HL-60 (cell line): ENCODE measurements at places on chromosomes 3 and 15.

- DNase-seq = no peak
These were observed 215.3 kb downstream of the LRTM1 start for GRCh38 chr3:54712539-54712938.

GRCh38 chr3:187849016-187849654 lies 103.9 kb upstream of the BCL6 start:
- DNase-seq = peak; percentile 47

GRCh38 chr15:87489456-87489855 lies 767.1 kb downstream of the NTRK3 start:
- DNase-seq = no peak

GRCh38 chr3:69231929-69232440 lies 109.6 kb upstream of the LMOD3 start:
- no peak for DNase-seq

- DNase-seq = no peak
These were observed 2.8 kb downstream of the NR2E3 start for GRCh38 chr15:71812966-71813722.

- DNase-seq = no peak
These were observed 329.7 kb downstream of the TIGIT start for GRCh38 chr3:114623420-114624046.

GRCh38 chr3:23114432-23114831 lies 88.7 kb upstream of the UBE2E2 start:
- DNase-seq = no peak

DNA sequence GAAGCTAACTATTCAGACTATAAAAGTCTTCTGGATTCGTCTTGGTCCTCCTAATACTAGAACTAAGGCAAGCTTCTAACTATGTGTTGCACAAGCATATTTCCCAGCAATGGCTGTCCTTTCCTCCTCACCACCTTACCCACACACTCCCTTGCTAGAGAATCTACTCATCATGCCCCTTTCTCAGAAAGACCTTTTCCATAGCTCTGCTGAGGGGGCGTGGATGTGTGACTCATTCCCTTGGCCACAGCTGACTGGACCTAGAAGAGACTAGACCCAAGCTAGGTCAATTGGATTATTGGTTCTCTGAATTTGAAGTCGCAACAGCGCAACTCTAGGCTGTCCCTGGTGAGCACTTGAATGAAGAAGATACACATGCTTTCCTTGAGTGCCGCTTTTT lies 47.1 kb downstream of the ERC2 start:
- DNase-seq = no peak

- no peak for DNase-seq
These were observed 12.2 kb upstream of the XYLB start for GRCh38 chr3:38334142-38335055.

DNA sequence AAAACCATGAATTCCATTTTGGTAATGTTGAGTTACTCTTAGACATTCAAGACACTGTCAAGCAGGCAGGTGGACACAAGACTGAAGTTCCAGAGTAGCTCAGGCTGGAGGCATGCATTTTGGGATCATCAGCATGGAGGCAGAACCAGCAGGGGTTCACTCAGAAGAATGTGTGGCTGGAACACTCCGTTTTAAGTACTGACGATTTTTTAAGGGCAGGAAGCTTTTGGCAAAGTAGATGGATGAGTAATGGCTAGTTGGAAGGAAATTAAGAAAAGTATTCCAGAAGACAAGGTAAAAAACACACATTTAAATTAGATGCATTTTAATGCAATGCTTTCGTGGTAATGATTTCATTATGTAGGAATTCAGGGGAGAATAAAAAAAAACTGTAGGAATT lies 420.4 kb downstream of the ROBO2 start:
- DNase-seq = no peak

DNA sequence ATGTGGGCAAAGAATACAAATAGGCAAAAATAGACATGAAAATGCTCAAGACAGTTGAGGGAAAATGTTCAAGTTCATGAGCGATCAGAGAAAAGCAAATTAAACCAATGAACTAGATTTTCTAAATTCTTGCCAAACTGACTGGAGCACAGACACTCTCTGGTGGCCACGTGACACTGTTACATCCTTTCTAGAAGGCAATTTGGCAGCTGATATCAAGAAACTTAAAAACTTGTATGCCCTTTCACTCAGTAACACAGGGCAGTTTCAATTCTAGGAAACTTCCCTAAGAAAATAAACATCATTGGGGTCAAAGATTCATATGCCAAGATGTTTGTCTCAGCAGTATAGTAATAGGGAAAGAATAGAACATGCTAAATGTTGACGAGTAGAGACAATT lies 52.2 kb downstream of the ABHD5 start:
- no peak for DNase-seq

DNA sequence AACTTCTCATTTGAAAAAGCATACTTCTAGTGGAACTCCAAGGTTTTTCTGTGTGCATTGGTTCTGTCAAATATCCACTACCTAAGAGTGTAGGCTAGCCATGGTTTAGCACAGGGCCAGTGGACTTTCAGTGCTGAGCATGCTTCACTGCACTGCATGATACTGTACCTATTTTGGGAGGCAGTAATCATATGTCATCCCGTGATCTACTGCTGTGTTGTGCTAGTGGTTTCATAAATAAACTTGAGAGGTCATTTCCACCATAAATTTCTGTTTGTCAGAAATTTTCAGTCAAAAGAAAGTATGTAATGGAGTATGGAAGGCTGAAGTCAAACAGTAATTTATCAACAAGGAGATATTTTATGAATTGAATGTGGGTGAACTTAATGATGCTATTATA lies 203.6 kb downstream of the ROBO1 start:
- DNase-seq = no peak

DNA sequence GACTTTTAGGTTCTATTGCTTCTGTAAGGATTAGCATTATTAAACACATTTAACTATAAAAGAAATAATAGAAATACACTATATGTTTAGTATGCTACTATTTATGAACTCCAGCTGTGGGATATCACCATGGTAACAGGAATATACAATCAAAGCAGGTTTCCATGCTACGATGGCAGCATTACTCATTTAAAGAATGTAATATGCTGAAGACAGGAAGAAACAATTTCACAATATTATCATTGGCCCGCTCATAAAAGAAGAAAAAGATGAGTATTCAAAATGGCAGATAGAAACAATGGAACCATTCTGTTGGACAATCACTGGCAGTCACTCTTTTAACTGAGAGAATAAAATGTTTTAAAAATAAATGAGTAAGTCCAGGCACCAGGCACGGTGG lies 153.4 kb downstream of the CBLB start:
- DNase-seq = no peak

- peak; percentile 84 for DNase-seq
These were observed 2.5 kb upstream of the PLCB2 start for GRCh38 chr15:40310001-40310959.

GRCh38 chr3:73804204-73804603 lies 179.5 kb upstream of the PDZRN3 start:
- no peak for DNase-seq

DNA sequence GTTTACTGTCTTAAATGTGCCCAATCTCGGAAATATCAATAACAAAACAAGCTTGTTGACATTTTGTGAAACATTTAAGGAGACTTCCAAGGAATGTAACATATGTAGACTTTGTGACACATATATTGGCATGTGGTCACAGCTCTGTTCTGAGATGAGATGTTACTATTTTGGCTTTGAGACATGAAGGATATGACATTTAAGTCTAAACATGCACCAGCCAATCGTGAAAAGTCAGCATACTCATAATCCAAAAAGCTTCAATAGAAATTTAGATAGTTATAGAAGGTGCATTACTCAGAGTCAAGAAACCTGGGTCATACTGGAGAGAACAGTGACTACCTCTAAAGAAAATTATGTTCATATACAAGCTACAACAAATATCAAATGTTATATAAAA lies 13.4 kb downstream of the COMMD2 start:
- no peak for DNase-seq

- DNase-seq = no peak
These were observed 25.9 kb upstream of the CDV3 start for GRCh38 chr3:133547432-133548041.

DNA sequence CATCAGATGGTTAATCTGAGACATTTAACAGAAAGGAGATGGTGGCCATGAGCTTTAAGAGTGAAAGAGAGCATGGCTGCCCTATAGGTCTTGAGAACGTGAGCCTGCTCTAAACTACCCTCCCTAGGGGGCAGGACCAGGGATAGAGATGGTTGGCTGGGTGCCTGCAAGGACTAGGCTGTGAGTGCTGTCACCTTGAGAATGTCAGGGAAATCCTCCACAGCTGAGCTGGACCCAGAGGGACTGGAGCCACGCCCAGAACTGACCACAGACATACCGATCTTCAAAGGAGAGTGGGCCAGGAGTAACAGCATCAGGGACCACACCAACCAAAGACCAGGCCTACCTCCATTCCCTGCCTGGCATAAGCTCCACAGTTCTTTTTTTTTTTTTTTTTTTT lies 53.6 kb upstream of the UBE2E1 start:
- DNase-seq = no peak

DNA sequence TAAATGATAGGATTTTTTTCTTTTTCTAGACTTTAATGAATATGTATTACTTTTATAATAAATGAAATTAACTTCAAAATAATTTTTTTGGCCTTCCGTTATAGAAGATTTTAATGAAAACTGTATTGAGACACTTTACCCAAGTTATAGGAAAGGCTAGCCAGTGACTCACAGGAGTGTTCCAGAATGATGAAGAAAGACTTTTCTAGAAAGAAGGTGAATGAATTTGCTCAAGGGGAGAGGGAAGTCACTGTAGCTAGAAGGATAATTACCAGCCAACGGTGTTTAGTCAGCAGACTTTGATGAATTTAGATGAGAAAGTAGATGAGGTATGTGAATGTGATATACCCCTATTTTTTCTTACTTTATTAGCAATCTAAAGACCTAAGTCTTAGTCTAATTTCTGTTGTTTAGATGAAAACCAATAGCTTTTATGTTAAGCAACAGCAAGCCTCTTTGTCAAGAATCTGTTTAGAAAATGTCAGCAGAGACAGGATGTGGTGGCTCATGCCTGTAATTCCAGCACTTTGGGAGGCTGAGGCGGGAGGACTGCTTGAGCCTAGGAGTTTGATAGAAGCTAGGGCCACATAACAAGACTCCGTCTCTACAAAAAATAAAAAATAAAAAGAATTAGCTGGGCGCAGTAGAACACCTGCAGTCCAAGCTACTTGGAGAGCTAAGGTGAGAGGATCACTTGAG lies 3.2 kb downstream of the ALAS1 start:
- peak; percentile 50 for DNase-seq

GRCh38 chr3:20462723-20463122 lies 276.7 kb upstream of the SGO1 start:
- DNase-seq = no peak

DNA sequence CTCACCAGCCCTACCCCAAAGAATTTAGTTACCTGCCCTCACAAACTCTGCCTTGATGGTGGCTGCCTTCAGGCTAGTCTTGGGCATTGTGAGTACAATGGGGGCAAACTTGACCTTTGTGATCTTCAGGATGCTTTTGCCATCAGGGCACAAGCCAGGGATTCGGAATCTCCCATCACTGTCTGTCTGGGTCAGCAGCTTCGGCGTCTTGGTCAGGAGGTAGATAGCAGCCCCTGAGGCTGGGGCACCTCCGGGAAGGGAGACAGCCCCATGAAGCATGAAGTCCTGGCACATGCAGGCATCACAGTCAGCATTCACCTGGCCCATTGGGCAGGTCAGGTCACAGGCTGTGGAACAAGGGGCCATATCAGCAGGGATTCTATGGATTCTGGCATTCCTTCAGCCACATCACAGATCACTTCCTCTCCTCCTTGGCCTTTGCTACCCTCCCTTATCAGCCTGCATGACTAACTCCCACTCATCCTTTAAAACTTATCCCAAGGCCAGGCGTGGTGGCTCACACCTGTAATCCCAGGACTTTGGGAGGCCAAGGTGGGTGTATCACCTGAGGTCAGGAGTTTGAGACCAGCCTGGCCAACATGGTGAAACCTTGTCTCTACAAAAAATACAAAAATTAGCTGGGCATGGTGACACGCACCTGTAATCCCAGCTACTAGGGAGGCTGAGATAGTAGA lies 6.9 kb downstream of the CILP start:
- DNase-seq = no peak

- no peak for DNase-seq
These were observed 942.5 kb downstream of the ROBO1 start for GRCh38 chr3:78825118-78825857.

DNA sequence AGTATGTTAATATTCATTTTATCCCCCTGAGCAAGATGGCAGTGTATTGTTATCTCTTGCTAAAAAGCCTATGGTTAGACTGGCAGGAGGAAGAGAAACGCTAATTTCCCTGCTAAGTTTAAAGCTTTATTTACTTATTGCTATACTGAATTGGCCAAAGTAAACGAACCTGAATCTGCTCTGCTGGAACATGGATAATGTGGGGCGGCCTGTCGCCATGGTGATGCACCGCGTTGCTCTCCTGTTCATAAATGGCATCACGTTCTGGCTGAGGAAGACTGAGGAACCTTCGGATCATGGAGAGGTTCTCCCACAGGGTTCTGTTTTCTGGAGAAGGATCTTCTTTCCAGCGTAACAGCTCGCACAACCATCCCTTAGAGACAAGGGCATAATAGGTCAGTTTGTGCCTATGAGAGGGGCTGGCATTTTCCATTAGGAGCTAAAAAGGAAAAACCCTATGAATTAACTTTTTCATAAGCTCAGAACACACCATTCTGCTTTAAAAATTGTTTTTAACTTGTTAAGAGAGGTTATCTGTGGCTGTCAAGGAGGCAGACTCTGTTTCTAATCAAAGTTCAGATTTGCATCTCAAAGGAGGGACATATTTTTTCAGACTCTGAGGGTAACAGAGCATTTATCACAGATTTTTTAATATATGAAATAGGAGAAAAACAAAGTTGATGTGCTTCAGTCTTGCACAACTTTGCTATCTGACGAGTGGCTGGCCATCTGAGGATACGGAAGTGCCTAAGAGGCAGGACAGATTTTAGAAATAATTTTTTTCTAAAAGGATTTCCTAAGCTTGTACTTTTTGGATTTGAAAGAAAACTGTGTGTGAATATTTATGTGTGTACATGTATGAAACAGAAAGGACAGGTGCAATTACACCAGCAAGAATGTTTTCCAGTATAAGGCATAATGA lies 73.1 kb downstream of the SATB1 start:
- DNase-seq = no peak

- peak; percentile 19 for DNase-seq
These were observed 67.9 kb upstream of the MITF start for GRCh38 chr3:69671082-69671952.

DNA sequence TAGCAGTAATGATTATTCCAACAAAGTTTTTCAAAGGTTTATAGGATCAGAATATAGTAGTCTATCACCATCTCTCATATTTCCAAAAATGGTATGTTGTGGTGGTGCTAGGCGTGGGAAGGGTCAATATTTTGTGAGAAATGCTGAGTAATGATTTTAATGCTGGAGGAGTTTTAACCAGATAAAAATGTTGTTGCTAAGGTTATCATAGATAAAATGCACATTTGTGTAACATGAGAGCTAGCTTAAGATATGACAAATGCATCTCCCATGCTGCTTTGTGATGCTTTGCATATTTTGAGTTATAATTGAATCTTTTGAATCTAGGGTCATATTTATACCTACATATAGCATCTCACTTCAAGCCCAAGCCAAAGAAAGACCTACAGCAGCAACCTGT lies 103.9 kb upstream of the ROBO1 start:
- no peak for DNase-seq

GRCh38 chr3:31240466-31240865 lies 292.3 kb upstream of the STT3B start:
- no peak for DNase-seq

GRCh38 chr15:74565381-74566085 lies 24.5 kb downstream of the ARID3B start:
- DNase-seq = no peak

- DNase-seq = no peak
These were observed 608.3 kb downstream of the NTRK3 start for GRCh38 chr15:87648278-87648677.

- DNase-seq = no peak
These were observed 47.0 kb downstream of the PDZRN3 start for GRCh38 chr3:73577704-73578103.
